ENCODE measurements at places on chromosomes 6 and 20. TPM values are rescaled to one million over a fixed set of nuclear protein-coding genes. Genes with fewer than 3 reads are reported as not detected.

Gene SLC13A3
- total RNA-seq, result 6.2 TPM

Gene ZSCAN23
- total RNA-seq, result 4.4 TPM

DNA sequence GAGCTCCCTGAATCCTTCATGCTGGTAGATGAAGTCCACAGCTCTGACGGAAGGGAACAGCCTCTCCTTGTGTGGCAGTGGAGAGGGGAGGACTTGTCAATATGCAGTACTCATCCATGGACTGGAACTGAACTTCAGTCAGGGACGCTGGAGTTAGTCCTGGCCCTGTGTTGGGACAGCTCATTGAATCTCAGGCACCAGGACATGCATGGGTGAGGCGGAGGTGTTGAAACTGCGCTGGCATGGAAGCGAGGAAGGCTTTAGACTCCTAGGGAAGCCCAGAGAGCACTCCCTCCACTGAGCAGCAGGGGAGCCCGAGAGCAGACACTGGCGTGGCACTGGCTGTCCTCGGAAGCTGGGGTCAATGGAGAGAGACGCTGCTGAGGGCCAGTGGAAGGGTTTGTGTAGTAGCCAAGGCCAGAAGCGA lies 161.3 kb upstream of the GGTLC1 start:
- no peak overlapping the region for H3K4me3 ChIP-seq
- no peak overlapping the region for H3K27ac ChIP-seq
- no peaks in the 10 kb centered on the region for H3K4me1 ChIP-seq
- peak; percentile 91 for DNase-seq

- no peak overlapping the region for H3K4me3 ChIP-seq
- H3K27ac ChIP-seq, result no peak overlapping the region
- no peak for DNase-seq
- no peaks in the 10 kb centered on the region for H3K4me1 ChIP-seq
- peaks cover 92% of the 10 kb centered on the region for H3K27me3 ChIP-seq
Measured at GRCh38 chr20:20371681-20372080, 3.8 kb downstream of the INSM1 start.

DNA sequence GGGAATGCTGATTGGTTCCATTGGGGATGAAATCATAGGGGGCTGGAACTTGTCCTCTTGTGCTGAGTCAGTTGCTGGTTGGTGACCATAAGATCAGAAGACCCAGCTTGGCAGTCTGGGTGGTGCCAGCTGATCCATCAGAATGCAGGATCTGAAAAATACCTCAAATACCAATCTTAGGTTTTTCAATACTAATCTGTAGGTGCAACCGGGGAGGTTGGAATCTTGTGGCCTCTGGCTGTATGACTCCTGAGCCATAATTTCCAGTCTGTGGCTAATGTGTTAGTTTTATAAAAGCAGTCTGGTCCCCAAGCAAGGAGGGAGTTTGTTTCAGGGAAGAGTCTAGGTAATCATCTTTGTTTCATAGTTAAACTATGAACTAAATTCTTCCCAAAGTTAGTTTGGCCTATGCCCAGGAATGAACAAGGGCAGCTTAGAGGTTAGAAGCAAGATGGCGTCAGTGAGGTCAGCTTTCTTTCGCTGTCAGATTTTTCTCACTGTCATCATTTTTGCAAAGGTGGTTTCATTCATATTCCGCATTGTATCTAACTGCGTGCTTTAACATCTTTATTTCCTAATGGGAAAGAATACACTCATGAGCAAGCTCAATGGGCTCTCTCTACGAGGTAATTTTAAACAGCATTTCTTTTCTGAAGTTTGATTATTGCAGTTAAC lies 2.0 kb downstream of the ARMH2 start:
- DNase-seq, result no peak
- no peak overlapping the region for H3K27ac ChIP-seq
- no peaks in the 10 kb centered on the region for H3K36me3 ChIP-seq
- no peaks in the 10 kb centered on the region for H3K27me3 ChIP-seq
- H3K4me3 ChIP-seq, result no peak overlapping the region

DNA sequence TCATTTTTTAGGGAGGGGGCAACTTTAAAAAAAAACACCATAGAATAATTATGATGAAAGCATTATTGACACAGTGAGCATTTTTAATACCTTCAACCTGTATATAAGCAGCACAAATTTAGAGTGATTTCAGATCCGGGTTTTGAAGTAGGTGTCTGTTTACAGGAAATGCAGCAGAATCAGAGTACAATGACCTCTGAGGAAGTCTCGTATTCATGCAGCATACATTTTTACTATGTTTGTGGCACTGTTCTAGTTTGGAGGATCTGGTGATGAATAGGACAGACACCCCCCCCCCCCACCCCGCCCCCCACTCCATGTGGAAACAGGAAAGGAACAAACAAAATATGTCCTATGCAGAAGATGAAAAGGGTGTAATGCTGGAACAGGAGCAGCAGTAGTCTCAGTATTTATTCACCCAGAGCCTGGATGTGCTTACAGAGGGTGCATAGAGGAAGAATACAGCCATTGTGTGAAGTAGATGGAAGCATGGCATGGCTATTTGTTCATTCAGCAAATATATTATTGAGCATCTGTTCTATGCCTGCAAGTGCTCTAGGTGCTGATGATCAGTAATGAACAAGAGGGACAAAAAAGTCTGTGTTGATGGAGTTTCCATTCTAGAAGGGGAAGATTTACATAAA lies 19.7 kb downstream of the VAPB start:
- no peaks in the 10 kb centered on the region for H3K27me3 ChIP-seq
- H3K4me3 ChIP-seq, result no peak overlapping the region
- no peak for DNase-seq
- peak overlapping the region; percentile 30 for H3K27ac ChIP-seq
- H3K36me3 ChIP-seq, result peaks cover 6% of the 10 kb centered on the region

DNA sequence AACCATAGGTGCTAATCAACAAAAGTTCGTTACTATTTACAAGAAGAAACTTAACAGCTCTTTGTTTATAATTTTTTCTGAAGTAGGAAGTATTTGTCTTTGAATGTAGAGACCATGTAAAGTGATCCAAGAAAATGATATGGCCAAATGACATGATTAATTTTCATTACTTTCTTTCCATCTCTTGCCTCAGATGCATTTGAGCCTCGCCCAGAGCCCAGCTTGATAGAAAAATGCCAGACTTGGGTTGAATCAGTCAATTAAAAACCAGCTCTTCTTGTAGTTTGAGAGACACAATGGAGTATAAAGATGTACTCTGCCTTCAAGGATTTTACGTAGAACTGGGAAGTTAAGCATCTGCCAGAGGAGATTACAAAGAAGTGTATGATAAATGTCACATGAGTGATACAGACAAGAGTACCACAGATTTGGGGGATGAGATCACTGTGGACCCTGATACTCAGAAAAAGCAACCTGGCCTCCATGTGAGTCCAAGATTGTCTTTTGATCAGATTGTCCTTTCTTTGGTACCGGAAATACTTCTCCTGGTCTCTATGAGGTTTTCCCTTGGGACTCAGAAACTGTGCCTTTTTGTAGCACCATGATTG lies 92.5 kb upstream of the SUPT3H start:
- H3K4me3 ChIP-seq, result no peak overlapping the region
- no peaks in the 10 kb centered on the region for H3K4me1 ChIP-seq
- no peak for DNase-seq
- no peaks in the 10 kb centered on the region for H3K27me3 ChIP-seq
- H3K27ac ChIP-seq, result no peak overlapping the region

Gene CFB
- total RNA-seq, result not detected

DNA sequence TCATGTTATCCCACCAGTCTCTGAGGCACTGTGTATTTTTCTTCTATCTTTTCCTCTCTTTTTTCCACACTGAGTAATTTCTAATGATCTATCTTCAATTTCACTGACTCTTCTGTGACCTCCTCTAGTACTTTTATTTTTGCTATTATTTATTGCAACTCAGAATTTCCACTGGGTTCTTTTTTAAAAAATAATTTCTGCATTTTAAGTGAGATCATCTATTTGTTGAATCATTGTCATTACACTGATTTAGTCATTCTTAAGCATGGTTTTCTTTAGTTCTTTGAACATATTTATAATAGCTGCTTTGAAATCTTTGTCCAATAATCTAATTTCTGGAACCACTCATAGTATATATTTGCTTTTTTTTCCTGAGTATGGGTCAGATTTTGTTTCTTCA lies 96.7 kb upstream of the SLC22A16 start:
- H3K36me3 ChIP-seq, result no peaks in the 10 kb centered on the region
- H3K27me3 ChIP-seq, result no peaks in the 10 kb centered on the region
- DNase-seq, result no peak
- no peak overlapping the region for H3K4me3 ChIP-seq
- H3K4me1 ChIP-seq, result no peaks in the 10 kb centered on the region

DNA sequence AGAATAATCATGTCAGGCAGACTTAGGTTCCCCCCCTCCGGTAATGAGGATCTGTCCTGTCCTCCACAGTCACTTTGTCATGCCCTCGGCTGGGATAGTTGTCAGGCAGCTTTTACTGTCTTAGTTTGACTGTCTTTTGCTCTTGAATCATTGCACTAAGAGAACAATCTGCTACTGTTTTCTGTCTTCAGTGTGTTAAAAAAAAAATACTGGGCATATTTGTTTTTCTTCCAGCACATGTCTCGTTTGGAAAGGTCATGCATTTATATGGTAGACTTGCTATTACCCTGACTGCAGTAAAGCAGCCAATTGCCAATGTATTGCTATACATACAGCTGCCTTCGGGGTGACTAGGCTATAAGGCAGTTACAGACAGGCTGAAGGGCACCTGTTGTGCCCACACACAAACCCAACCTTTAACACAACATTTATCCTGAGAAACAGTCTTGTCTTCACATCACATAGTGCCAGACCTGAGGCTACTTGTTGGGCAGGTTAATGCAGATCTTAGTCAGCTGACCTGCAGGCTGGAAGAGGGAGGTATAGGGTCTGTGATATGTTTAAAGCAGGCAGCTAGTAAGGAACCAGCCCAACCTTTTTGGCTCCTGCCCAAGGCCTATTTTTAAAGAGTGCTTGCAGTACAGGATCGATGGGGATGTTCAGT lies 26.7 kb downstream of the ARFGEF3 start:
- H3K4me3 ChIP-seq, result no peak overlapping the region
- no peak for DNase-seq
- peaks cover 24% of the 10 kb centered on the region for H3K4me1 ChIP-seq
- no peak overlapping the region for H3K27ac ChIP-seq
- no peaks in the 10 kb centered on the region for H3K27me3 ChIP-seq
- H3K36me3 ChIP-seq, result no peaks in the 10 kb centered on the region

DNA sequence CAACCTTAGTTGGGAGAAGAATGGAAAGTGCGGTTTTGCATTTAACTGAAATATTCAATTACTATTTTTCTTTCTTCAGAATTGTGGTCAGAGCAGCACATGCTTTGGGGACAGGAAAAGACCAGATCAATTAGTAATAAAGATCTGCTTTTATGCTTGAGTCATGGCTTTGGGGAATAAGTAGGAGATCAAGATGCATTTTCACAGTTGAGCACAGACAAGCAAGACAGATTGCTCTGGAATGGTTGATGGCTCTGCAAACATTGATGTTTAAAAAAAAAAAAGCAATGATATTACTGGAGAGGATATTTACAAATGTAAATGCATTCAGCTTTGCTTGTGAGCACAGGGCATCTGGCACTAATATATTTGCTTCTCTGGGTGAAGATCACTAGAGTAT lies 224.4 kb upstream of the SASH1 start:
- H3K36me3 ChIP-seq, result no peaks in the 10 kb centered on the region
- H3K4me1 ChIP-seq, result no peaks in the 10 kb centered on the region
- H3K4me3 ChIP-seq, result no peak overlapping the region
- no peaks in the 10 kb centered on the region for H3K27me3 ChIP-seq
- no peak overlapping the region for H3K27ac ChIP-seq
- no peak for DNase-seq

DNA sequence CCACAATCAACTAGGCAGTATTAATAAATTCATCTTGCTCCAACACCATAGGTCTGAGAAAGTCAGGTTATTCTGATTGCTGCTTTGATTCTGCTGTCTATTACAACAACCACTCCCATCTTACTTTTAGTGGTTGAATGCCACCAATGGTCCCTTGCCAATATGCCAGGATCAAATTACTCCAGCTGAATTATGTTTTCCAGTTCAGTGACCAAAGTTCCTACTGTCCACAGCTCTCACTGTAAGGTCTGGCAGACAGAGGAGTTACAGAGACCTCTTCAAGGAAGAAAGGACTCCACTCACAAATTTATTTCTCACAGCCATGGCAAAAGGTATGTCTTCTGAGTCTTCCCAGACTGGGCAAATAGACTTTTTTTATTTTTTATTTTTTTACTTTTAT lies 557.0 kb downstream of the HAO1 start:
- no peaks in the 10 kb centered on the region for H3K36me3 ChIP-seq
- no peaks in the 10 kb centered on the region for H3K27me3 ChIP-seq
- no peak overlapping the region for H3K27ac ChIP-seq
- H3K4me3 ChIP-seq, result no peak overlapping the region
- DNase-seq, result no peak

GRCh38 chr20:57898332-57898731 lies 188.5 kb upstream of the PMEPA1 start:
- H3K4me3 ChIP-seq, result no peak overlapping the region
- no peaks in the 10 kb centered on the region for H3K4me1 ChIP-seq
- no peak overlapping the region for H3K27ac ChIP-seq

DNA sequence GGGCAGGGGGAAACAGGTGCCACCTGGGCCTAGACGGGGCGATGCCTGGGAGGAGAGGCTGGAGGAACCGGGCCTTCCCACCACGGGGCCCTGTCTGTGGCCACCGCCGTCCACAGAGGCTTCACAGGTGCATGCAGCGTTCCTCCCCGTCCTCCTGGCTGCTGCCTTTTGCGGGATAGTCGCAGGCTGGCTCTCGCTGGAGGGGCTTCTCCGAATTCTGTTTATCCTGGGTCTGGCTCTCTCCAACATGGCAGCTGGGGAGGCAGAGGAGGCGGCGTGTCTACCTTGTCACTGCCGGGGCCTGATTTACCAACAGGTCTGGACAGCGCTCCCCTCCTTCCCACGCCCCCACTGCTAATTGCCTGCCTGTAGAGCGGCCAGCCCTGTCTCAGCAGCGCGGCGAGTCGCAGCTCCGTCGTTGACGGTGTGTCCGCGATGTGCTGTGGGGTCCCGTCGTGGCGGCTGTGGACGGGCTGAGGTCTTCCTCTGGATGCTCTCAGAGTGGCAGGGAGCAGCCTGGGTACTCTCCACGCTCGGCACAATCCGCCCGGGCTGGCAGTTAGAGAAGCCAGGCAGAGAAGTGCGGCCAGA lies 262.9 kb downstream of the TAF4 start:
- H3K27ac ChIP-seq, result no peak overlapping the region
- no peaks in the 10 kb centered on the region for H3K4me1 ChIP-seq
- no peaks in the 10 kb centered on the region for H3K27me3 ChIP-seq

- peaks cover 38% of the 10 kb centered on the region for H3K36me3 ChIP-seq
- no peak for DNase-seq
- H3K4me1 ChIP-seq, result peaks cover 4% of the 10 kb centered on the region
Measured at GRCh38 chr20:36482044-36482473, 59.3 kb upstream of the MYL9 start.

Gene VTA1
- 62.2 TPM for total RNA-seq

GRCh38 chr6:34859951-34860350 lies 27.9 kb downstream of the TAF11 start:
- H3K4me1 ChIP-seq, result no peaks in the 10 kb centered on the region
- H3K27ac ChIP-seq, result no peak overlapping the region
- H3K36me3 ChIP-seq, result peaks cover 56% of the 10 kb centered on the region
- DNase-seq, result no peak
- no peaks in the 10 kb centered on the region for H3K27me3 ChIP-seq

- no peak overlapping the region for H3K4me3 ChIP-seq
- no peaks in the 10 kb centered on the region for H3K4me1 ChIP-seq
- no peaks in the 10 kb centered on the region for H3K27me3 ChIP-seq
- H3K36me3 ChIP-seq, result no peaks in the 10 kb centered on the region
Measured at GRCh38 chr6:101458826-101459225, 65.3 kb downstream of the GRIK2 start.

GRCh38 chr6:89131599-89131998 lies 13.7 kb upstream of the SRSF12 start:
- no peak overlapping the region for H3K27ac ChIP-seq
- peaks cover 8% of the 10 kb centered on the region for H3K27me3 ChIP-seq
- no peak overlapping the region for H3K4me3 ChIP-seq
- H3K36me3 ChIP-seq, result no peaks in the 10 kb centered on the region

Gene ZNF184
- 10.7 TPM for total RNA-seq
